ENCODE measurements at places on chromosomes 12 and 14.

- DNase-seq = no peak
These were observed 36.7 kb upstream of the LGALS3 start for GRCh38 chr14:55092341-55092740.

GRCh38 chr12:51077930-51078329, 5.5 kb downstream of the CSRNP2 start:
- no peak for DNase-seq

GRCh38 chr12:75245108-75245507, 35.5 kb upstream of the KCNC2 start:
- no peak for DNase-seq

DNA sequence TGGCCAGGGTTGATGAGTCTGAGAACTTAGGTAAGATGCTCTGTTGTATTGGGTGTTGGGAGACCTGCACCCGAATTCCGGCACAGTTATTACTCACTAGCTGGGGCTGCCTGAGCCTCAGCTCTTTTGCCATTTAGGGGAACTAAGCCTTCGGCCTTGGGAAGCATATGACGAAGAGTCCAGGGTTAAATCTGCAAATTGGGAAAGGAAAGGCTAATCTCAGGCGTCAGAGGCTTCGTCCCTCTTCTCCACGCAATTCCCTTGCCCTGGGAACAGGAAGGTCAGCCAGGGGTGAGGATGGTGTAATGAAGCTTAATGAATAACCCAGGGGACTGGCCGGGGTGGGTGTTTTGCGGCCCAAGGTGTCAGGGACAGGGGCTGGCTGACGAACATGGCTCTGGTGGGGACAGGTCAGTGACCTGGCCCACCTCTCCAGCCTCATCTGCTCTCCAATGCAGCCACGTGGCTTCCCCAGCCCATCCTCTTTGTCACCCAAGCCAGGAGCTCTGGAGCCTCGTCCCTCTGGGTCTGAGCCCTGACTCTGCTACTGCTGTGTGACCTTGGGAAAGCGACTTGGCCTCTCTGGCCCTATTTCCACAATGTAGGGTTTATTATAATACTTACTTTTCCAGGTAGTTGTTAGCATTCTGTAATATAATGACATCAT, 3.8 kb upstream of the SDSL start:
- DNase-seq = no peak

DNA sequence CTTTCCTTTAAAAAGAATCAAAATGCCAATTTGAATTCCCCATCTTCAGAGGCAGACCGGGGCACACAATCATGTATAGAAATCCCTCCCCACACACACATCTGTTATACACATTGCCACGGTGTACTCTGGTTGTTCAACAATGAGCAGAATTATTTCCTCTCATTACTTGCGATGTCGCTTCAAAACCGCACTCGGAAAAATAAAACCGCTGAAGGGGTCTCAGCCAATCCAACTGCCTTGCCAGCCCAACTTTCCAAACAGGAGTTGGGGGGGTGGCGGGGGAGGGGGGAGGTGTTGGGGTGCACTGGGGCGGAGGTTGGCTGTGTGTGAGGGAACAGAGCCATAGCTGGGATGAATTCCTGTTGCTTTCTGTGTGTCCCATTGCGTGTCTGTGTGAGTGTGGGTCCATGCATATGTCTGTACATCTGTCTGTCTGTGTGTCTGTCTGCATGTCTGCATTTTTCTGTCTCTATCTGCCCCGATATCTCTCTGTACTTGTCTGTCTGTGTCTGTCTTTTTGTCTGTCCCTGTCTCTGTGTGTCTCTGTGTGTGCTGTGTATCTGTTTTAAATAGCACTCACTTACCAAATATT, 163.6 kb upstream of the TBX3 start:
- DNase-seq = no peak

- DNase-seq = no peak
These were observed 94.2 kb downstream of the BTG1 start for GRCh38 chr12:92051441-92051840.

DNA sequence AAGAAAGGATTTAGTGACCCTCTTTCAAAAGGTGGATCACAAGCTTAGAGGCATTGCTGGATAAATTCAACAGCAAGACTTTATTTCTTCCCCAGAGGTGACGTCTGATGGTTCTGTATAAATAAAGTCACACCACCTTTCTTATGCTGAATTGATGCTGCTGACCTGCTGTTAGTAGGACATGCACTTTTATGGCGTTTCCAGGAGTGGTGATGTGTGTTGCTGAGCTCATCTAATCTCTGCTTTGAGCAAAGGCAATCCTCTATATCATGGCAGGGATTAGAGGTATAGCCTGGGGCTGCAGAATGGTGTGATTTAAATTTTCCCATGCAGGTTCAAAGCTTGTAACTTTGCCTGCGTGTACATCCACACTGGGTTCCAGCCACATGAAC, 94.9 kb downstream of the ETV6 start:
- DNase-seq = no peak

DNA sequence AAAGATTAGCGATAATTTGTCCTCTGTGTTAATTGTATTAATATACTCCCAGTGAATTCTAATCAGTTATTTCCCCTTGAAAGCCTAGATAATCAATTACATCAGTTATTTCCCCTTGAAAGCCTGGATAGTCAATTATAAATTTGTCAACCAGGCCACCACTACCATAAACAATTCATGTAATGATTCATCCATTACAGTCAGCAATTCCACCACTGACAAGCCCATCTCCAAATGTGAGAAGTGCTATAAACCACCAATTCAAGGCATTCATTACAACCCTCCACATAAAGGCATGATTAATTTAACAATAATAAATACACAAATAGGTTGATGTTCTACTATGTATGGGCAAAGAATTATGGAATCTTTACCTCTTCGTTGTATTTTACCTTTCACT, 40.9 kb downstream of the INTS13 start:
- DNase-seq = no peak

DNA sequence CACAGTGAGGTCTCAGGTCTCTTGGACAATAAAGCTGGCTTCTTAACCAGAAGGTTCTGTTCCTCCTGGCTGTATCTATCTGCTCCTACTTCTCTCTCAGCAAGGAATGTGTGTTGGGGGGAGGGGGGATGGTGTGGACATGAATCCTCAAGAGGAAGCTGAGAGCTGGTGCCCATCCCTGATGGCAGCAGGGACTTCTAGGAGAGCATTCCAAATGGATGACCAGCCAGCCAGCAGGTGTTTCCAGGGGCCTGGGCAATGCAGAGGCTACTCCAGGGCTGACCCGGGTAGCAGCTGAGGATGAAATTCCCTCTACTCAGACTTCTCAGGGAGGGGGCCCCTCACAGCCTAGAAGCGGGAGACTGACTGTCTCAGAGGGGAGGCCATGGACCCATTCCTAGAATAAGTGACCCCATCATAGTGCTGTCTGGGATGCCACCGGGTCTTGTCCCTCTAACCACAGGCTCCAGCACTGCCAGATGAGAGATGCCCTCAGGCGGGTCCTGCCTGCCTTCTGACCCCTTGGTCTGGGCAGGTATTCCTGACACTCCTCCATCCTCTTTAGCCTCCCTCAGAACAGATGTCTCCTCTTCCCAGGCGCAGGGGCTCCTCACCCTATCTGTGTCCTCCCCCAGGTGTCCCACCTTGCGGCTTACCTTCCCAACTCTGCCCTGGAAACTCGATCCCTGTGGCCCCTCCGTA, 1.2 kb downstream of the RAB15 start:
- no peak for DNase-seq

DNA sequence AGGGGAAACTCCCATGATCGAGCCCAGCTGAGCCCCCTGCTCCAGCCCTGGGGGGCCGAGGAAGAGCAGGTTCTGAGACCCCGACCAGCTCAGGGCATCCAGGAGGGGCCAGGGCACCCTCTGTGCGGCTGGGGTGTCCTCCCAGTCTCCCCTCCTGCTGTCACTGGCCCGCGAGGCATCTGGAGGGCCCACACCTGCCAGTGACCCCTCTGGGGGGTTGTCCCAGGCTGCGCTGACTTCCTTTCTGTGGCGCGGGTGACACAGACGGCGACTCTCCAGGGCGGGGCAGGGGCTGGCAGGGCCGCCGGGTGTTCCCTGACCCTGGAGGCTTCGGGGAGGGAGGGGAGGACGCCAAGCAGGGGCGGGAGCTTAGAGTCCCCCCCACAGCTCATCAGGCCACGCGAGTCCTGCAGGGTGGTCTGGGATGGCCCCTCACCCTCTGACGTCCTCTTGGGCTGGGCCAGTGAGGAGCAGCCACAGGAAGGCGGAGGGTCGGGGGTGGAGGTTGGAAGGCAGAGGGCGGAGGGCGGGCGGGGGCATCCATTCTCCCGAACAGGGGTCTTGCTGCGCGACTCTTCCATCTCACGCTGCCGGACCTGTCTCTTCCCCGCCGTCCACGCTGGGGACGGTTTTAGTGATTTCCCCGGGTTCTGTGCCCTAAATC, 38.6 kb upstream of the FBRSL1 start:
- DNase-seq = no peak

GRCh38 chr14:99038431-99038820, 233.6 kb downstream of the BCL11B start:
- DNase-seq = no peak

- DNase-seq = no peak
These were observed 14.1 kb downstream of the JAG2 start for GRCh38 chr14:105154476-105154871.

- DNase-seq = peak; percentile 48
These were observed 187.7 kb downstream of the GALC start for GRCh38 chr14:87805315-87805723.

GRCh38 chr14:102819747-102820330, 42.6 kb downstream of the TRAF3 start:
- no peak for DNase-seq

GRCh38 chr14:56894591-56894991, 84.3 kb upstream of the OTX2 start:
- no peak for DNase-seq

GRCh38 chr14:71956920-71957563, 24.8 kb downstream of the RGS6 start:
- no peak for DNase-seq

- no peak for DNase-seq
These were observed 189.4 kb upstream of the FOXG1 start for GRCh38 chr14:28577187-28577586.

DNA sequence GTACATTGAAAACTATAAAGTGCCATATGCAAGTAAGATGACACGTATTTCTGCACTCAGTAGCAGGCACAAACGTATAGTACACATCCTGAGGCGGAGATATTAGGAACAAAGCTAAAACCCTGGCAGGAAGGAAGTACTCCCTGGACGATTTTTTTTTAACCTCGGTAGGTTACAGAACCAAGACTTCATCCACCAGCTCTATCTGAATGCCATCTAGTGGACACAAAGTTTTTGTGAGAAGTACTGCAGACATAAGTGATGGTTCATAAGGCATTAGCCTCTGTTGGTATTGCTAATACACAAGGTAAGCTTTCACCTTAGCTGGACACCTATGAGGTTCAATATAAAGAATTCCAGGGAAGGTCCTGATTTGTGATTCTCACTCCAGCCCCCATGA, 83.0 kb upstream of the CCDC196 start:
- DNase-seq = no peak

- DNase-seq = no peak
These were observed 78.7 kb downstream of the FSCB start for GRCh38 chr14:44428231-44428945.

GRCh38 chr12:82174383-82174782, 183.8 kb downstream of the CCDC59 start:
- DNase-seq = no peak

DNA sequence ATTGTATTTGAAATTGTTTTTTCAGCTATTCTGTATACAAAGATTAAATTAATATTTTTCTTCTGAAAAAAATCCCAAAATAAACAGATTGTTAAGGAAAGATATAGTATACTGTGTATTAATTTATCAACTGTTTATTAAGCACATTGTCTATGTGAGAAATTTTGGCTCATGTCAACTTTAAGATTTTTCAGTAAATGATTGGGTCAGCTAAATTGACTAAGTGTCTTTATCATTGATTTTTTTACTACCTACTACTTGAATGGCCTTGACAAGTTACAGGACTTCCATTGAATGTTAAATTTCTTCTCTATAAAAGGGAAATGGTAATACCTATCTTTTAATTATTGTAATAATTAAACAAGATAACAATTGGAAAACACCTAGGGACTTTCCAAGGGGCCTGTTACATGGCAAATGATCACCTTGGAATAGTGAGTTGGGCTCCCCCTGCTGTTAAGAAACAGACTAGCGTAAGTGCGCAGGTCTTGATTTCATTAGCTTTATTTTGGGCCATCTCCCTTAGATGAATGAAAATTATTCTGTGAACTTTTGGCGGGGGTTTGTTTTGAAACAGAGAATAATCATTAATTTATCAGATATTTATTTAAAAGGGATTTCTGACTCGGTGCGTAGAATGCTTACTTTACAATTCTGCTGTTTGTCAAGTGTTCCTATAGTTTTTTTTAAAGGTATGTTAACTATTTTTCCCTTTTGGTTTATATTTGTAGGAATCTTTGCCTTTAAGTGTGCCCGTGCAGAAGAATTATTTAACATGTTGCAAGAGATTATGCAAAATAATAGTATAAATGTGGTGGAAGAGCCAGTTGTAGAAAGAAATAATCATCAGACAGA, 14.5 kb upstream of the CCT2 start:
- DNase-seq = peak; percentile 43

DNA sequence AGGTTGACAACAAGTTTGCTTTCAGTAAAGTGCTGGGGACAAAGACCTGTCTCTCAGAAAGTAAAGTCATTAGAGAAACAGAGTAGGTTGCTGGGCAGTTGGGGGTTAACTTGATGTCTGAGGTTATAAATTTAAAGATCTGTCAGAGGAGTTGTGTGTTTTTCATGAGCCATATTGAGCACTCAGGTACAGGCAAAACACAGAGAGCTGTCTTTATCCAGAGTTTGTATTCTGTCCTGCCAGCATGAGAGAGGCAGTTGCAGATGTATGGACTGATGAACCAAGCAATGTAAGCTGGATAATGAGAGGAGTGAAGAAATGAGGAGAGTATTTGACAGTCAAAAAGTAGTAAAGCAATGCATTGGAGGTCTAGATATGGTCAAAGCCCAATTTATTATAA, 156.7 kb downstream of the SLC41A2 start:
- DNase-seq = no peak

DNA sequence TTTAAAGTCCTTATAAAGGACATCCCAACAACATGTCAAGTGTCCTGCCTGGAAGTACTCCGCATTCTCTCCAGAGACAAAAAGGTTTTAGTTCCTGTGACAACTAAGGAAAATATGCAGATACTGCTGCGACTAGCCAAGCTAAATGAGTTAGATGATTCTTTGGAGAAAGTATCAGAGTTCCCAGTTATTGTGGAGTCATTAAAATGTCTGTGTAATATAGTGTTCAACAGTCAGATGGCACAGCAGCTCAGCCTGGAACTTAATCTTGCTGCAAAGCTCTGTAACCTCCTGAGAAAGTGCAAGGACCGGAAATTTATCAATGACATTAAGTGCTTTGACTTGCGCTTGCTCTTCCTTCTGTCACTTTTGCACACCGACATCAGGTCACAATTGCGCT, 40.2 kb downstream of the RIC8B start:
- no peak for DNase-seq

DNA sequence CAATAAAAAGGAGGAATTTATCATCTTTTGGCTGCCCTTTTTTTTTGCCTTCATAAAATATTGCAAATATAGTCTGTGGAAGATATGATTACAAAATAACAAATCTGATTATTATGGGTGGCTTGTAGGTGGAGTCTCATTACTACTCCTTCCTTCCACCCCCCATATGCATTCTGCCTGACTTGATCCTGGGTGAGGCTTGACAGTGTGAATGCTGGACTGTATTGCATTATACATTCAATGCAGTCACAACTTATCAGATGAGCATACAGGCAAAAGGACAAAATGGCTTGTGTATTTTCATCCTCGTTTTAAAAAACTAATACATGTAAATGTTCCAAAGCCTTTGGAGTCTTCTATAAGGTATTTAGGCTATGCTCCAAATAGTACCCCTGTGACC, 186.3 kb downstream of the ANO4 start:
- no peak for DNase-seq

Data from activated naive CD8-positive, alpha-beta T cell treated with anti-CD3 and anti-CD28 coated beads for 36 hours (primary cell).